ENCODE measurements at places on chromosomes 7 and 10. TPM values are rescaled to one million over a fixed set of nuclear protein-coding genes. Genes with fewer than 3 reads are reported as not detected.

- DNase-seq = no peak
Observed at GRCh38 chr7:104895522-104896236, 118.3 kb upstream of the KMT2E start.

GRCh38 chr7:65983965-65984658, 2.1 kb upstream of the GUSB start:
- no peak for DNase-seq

GRCh38 chr7:93048136-93048930, 69.4 kb downstream of the SAMD9 start:
- DNase-seq = no peak

Gene CPVL
- 1.6 TPM for total RNA-seq

GRCh38 chr10:81157681-81158080, 620.0 kb downstream of the SH2D4B start:
- no peak for DNase-seq

DNA sequence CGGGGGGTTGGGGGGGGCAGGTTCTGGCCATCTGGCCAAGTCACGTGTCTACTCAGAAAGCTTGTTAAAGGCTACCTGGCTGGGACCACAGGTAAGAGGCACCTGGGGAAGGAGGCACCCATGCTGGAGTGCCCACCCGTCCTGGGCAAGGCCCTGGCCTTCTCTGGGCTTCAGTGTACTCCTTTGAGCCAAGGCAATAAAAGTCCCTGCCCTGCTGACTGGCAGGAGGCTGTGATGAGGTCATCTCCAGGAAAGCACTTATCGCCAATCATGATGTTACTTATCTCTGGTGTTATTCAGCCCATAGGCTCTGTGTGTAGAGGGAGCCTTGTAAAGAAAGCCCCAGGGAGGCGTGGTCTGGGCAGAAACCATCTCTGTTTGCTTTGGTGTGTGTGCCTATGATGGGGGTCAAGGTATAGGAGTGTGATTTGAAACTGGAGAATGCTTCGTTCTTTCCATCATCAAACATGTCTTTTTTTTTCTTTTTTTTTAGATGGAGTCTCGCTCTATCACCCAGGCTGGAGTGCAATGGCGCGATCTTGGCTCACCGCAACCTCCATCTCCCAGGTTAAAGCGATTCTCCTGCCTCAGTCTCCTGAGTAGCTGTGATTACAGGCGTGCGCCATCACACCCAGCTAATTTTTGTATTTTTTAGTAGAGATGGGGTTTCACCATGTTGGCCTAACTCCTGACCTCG, 2.5 kb upstream of the CLDN4 start:
- DNase-seq = no peak

GRCh38 chr10:128386816-128387604, 260.8 kb upstream of the MKI67 start:
- no peak for DNase-seq
